ENCODE measurements at places on chromosomes 2 and 18. TPM values are rescaled to one million over a fixed set of nuclear protein-coding genes. Genes with fewer than 3 reads are reported as not detected.

ACADL gene
- 4.8 TPM for total RNA-seq

PRR30 gene
- total RNA-seq, result not detected

TNFRSF11A gene
- 0.46 TPM for total RNA-seq

RESP18 gene
- 1.8 TPM for total RNA-seq

CYP20A1 gene
- total RNA-seq, result 33.7 TPM

BCL11A gene
- 71.5 TPM for total RNA-seq

ACVR1C gene
- total RNA-seq, result 3.5 TPM

UGT1A10 gene
- not detected for total RNA-seq

ASB18 gene
- 1.6 TPM for total RNA-seq

UGT1A5 gene
- not detected for total RNA-seq

SDC1 gene
- 17.1 TPM for total RNA-seq

RAD51AP2 gene
- total RNA-seq, result 1.2 TPM

SP9 gene
- total RNA-seq, result 14.5 TPM

GRP gene
- total RNA-seq, result 1.8 TPM

MARCHF7 gene
- total RNA-seq, result 134 TPM

SCN9A gene
- total RNA-seq, result 114 TPM

DSG4 gene
- total RNA-seq, result not detected

ALLC gene
- total RNA-seq, result not detected

CHRND gene
- total RNA-seq, result 0.23 TPM

IL1R1 gene
- 0.46 TPM for total RNA-seq

SERPINB7 gene
- not detected for total RNA-seq

TRAPPC12 gene
- total RNA-seq, result 72.7 TPM

NYAP2 gene
- 16.1 TPM for total RNA-seq

QPCT gene
- total RNA-seq, result 41.8 TPM

REG3G gene
- not detected for total RNA-seq

MAL gene
- not detected for total RNA-seq

UGT1A1 gene
- total RNA-seq, result not detected

PLCD4 gene
- 1.4 TPM for total RNA-seq

BUB1 gene
- total RNA-seq, result 12.9 TPM

WNT6 gene
- total RNA-seq, result 0.23 TPM

POTEC gene
- 0.46 TPM for total RNA-seq

TM4SF20 gene
- not detected for total RNA-seq

LYPD1 gene
- total RNA-seq, result 77.0 TPM

HOXD10 gene
- not detected for total RNA-seq

GPR45 gene
- 1.8 TPM for total RNA-seq

MAB21L4 gene
- total RNA-seq, result not detected

IL1RL1 gene
- total RNA-seq, result 0.69 TPM

ICOS gene
- total RNA-seq, result not detected

CFC1 gene
- 9.2 TPM for total RNA-seq

ARHGAP28 gene
- 10.1 TPM for total RNA-seq

SNORC gene
- total RNA-seq, result 4.6 TPM

HAAO gene
- 1.4 TPM for total RNA-seq

TTC21B gene
- total RNA-seq, result 71.3 TPM

MRPL19 gene
- total RNA-seq, result 39.4 TPM

CKAP2L gene
- 4.2 TPM for total RNA-seq

All from diencephalon (tissue), 1 donor.